ENCODE measurements at places on chromosomes 12 and 14.

DNA sequence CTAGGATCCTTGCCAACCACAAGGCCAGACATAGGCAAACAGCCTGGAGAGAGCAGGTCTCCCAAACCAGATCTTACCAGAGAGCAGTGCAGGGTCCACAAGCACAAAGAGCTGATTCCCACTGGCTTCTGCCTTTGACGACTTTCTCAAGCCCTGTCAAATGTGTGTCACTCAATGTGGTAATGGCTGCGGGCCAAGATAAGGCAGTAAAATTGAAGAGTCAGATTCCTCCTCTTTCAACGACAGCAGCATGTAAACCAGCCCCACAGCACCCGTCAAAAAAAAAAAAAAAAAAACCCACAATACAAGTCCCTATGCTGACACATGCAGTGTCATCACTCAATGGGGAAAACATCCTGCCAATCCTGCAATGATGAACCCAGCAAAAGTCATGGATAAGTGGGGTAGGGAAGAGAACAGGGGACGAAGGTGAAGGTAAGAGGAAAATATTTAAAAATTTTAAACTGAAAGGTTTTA, at the start of gene STON2:
Gene STON2, minus strand, starts transcription at position 123 of the 477 bp plus-strand sequence. CDS start 1,942 bp downstream, outside the sequence.
- DNase-seq: no peak

GRCh38 chr14:54108481-54109471, 152.2 kb upstream of the BMP4 start:
- no peak for DNase-seq

- no peak for DNase-seq
Observed at GRCh38 chr14:103206836-103207387, 83.7 kb downstream of the TNFAIP2 start.

GRCh38 chr14:24885410-24885913, 164.5 kb downstream of the STXBP6 start:
- DNase-seq: no peak

DNA sequence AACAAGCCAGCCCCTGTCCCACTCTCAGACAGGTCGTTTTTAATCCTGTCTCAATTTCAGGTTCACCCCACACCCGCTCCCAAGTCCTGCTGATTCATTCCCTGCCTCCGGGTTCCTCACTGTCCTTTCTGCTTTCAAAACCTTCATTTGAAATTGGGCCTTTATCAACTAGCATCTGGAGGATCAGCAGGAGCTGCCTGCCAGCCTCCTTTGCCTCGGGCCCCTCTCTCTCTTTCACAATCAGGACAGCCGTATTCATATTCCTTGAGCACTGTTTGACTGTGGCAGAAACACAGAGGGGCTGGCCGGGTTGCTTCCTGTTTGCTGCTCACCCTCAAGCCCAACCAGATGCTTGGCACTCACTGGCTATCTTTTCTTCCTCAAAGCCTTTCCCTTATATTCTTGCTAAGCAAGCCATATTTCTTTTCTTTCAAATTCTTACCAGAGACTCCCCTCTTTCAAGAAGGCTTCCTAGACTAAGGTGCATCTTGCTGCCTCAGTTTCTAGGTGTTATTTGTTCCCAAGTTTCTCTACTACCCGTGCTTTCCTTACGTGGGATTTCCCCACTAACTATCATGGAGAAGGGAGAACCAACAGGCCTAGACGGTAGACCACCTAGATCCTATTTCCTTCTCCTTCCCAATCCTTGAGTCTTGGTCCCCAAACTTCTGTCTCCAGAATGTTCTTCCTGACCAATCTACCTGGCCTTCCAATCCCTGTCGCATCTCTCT, 3.0 kb downstream of the GALNT6 start:
- no peak for DNase-seq

DNA sequence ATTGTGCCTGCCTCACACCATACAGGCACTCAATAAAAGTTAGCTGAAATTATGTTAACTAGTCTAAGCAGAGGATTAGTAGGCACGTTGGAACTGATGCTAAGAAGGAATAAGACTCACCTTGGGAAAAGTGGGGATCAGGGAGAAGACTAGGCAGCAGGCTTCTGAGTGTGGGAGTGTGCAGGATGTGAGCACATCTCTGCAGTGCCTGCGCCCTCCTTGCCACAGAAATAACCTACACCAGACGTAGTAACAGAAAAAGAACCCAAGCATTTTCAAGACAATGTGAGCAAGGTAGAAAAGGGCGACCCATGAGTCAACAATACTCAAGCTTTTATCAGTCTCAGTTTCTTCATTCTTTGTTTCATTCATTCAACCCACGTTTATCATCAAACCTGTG, 113.9 kb downstream of the CACNA1C start:
- no peak for DNase-seq

DNA sequence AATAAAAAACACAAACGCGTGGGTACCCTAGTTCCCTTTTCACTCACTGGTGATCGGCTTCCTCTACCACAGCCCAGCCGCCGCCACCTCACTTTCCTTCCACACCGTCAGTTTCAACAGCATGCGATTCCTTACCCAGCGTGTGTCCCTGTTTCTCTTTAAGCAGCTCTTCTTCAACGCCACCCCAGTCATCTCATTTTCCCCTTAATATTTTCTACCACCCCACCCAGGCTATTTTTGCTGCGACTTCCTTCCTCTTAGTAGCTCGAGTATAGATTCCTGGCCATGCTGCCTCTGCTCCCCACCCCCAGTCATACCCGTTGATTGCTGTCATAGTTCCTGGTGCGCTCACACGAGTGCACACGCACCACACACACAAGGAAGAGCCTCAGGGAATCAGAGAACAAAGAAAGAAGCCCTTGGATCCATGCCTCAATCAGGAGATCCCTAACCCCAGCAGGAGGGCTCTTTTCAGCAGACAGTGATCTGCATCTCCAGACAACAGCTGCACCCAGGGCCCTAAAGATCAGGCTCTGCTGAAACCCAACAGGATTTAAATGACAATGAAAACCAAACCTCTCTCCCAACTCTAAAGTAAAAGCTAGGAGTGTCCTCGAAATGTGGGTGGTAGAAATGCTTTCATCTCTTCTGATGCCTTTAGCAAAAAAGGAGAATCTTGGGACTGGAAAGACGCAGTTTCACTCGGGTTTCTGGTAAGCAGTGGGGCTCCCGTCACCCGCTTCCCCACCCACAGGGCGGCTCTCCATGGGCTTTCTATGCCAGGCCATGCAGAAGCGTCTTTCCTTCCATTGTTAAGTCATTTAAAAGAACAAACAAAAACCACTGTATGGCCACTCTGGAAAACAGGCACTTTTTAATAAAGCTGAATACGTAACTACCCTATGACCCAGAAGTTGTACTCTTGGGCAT, 23.8 kb downstream of the VPS37B start:
- DNase-seq: no peak

GRCh38 chr12:53200458-53201176, 6.4 kb downstream of the ITGB7 start:
- no peak for DNase-seq

DNA sequence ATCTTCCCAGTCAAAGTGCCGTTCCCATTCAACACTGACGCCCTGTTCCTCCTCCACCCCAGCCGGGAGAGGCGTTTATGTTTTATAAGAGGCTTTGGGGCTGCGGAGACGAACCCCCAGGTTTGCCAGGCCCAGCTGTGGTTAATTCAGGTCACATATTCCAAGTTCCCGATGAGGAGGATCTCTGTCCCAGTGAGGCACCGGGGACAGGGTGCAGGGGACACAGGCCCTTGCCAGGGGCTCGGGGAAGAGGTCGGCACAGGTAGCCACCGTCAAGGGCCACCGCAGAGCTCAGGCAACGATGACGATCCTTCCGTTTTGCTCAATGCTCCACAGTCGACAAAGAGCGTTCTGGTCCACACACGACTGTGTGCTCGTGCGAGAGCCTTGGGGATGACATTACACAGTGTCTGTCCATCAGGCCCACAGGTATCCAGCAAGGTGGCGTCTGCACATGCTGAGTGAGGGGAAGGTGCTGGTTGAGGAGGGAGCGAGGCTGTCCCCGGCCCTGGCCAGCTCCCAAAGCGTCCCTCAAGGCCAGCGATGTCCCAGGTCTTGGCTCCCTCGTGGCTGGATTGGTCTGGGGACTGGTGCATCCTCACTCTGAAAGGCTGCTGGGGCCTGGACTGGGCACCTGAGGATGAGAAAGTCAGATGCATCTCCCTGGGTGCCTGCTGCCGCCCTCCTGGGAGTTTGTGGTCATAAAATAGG, 189.2 kb upstream of the C14orf180 start:
- no peak for DNase-seq

GRCh38 chr12:128387811-128388422, 120.9 kb downstream of the TMEM132C start:
- peak; percentile 53 for DNase-seq

- DNase-seq: peak; percentile 50
Observed at GRCh38 chr12:91622037-91622436, 439.4 kb upstream of the DCN start.

DNA sequence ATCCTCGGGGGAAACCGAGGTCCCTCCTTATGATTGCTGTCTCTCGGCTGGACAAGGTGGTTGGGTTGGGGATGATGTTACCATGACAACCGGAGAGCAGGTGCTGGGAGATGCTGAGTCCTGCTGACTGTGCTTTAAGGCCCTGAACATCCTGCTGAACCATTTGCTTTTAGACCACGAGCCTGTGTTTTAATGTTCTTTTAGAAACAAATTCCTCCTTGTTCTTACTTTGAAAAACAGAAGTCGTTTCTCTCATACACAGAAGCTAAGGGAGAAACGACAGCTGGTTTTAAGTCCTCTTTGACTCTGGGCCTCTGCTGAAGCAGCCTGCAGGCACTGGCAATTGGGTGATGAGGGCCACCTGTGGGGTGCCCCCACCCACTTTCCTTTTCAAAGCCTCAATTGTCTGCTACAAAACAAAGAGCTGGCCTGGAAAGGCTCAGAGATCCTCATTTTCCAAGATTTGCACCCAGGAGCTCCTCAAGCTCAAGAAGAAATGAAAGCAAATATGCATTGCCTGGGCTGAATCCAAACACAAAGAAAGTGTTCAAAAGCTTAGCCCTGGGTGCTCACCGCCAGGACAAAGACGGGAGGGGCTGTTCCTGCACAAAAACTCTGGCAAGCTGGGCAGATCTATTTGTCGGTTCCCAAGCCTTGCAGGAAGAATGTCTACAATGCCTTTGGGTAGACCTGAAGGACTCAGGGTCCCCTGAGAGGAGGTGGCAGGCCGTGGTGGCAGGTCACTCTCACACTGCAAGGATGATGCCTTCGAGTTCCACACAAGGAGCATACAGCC, 90.0 kb upstream of the CLMN start:
- no peak for DNase-seq

GRCh38 chr12:78403681-78404080, 460.9 kb upstream of the SYT1 start:
- DNase-seq: no peak

- DNase-seq: no peak
Observed at GRCh38 chr12:53048033-53048779, 1.7 kb upstream of the TNS2 start.

DNA sequence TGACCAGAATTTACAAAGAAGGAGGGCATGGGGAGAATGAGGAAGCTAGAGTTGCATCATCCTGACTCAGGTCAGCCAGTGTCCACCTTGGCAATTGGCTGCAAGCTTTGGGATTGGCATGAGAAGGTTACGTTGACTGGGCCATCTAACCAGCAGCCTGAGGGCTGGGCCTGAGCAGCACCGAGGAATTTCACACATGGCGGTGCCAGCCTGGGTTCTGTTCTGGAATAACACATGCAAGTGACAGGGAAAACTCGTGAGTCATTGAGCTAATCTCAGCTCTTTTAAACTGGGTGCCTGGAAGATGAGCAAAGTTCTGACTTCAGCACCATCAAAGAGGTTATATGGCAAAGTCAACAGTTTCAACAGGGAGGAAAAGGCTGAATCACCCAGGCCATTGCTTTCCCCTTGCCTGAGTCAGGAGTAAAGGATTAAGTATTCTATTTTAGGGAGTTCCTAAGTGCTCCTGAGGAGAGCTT, 543.2 kb upstream of the TBX3 start:
- no peak for DNase-seq

GRCh38 chr12:132137483-132138125, 6.5 kb downstream of the DDX51 start:
- DNase-seq: no peak

DNA sequence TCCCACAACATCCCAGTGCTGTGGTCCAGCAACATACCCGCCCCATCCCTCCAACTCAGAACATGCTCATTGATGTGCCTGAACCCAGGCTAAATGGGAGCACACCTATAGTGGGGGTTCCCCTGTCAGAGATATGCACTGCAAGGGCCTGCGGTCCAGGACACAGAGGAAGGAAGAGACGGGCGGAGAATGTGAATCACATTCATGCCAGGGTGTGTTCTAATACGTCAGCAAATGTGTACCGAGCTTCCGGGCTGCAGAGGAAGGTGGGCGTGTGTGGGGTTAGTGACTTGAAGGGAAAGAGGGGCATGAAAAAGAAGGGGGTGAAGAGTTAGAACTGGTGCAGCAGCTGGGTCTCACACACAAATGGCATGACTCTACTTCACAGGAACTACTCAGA, 83.7 kb downstream of the DPF3 start:
- DNase-seq: no peak

GRCh38 chr14:99576761-99577705, 27.0 kb downstream of the CCDC85C start:
- no peak for DNase-seq

DNA sequence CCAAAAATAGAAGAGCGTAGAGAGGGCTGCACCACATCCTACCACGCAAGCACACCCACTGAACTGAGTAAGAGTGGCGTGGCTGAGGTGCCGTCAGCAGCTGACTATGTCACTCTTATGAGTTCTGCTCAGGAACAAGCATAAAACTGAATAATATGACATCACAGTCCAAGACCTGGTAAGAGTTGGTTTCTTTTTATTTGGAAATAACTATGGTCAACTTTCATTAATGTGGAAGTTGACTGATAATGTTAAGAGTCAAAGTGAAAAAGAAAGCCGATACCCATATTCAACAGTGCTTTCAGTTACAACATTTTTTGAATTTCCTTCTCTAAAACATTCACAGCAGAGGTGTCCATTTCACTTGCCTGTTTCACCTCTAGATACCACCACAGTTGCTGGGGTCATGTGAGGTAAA, 44.6 kb downstream of the GNS start:
- DNase-seq: no peak

- DNase-seq: no peak
Observed at GRCh38 chr12:102562836-102563425, 82.6 kb upstream of the IGF1 start.

- no peak for DNase-seq
Observed at GRCh38 chr12:93772003-93772700, 95.0 kb downstream of the CRADD start.

DNA sequence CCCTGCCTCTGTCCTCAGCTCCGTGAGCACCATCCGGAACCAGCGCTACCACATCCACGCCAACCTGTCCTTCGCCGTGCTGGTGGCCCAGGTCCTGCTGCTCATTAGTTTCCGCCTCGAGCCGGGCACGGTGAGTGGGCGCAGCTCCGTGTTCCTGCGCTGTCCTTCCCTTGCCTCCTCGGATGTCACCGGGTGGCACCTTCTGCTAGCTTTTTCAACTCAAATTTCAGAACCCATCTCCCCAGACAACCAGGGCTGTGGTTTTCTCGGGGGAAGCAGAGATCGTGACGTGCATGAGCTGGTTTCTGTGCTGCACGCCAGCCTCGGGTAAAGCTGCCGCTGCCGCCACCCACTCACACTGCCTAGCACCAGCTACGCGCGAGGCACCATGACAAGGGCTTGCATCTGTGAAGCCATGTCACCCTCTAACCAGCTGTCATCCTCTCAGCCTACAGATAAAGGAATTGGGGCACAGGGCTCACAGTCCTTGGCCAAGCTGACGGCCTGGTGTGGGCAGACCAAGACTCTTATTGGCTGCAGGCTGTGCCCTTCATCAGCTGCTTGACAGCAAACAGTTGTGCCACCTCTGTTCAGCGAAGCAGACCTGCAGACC, 152.1 kb downstream of the ADGRD1 start:
- no peak for DNase-seq

- DNase-seq: no peak
Observed at GRCh38 chr12:11517080-11517479, 121.7 kb upstream of the PRB2 start.

GRCh38 chr12:67415473-67415872, 146.3 kb downstream of the CAND1 start:
- DNase-seq: peak; percentile 10

All from NCI-H1436 (cell line).